MV-4-11 (cell line): ENCODE measurements at places on chromosomes 4 and X.
A peak's percentile ranks its signal among the peaks of the same experiment; 100 is the strongest.

- DNase-seq: no peak
Measured at GRCh38 chr4:53997898-53998297, 66.5 kb downstream of the CHIC2 start.

DNA sequence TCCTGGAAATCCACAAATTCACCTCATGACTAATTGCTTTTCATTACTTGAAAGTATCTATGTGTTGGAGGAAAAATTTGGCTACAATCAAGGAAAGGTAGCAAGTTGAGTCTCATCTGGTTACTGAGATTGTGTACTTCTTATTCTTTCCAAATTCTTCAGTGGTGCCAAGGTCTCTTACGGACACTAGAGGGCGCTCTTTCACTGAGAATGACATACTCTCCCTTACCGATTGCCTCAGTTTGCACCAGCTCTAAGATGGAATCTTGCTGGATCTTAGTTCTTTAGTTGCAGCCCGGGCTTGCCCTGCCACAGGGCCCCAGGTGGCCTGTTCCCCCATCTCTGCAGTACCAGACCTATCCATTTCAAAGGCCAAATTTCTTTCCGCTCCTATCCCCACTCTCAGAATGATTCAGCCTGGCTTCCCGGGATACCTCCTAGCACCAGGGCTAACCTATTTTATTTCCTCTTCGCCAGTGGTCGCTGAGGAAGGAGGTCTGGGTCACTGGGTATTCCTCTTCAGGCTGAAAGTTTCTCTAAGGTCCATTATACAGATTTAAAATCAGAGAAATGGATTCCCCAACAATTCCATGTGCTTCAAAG, 24.6 kb upstream of the GPR50 start:
- peak; percentile 0 for DNase-seq

DNA sequence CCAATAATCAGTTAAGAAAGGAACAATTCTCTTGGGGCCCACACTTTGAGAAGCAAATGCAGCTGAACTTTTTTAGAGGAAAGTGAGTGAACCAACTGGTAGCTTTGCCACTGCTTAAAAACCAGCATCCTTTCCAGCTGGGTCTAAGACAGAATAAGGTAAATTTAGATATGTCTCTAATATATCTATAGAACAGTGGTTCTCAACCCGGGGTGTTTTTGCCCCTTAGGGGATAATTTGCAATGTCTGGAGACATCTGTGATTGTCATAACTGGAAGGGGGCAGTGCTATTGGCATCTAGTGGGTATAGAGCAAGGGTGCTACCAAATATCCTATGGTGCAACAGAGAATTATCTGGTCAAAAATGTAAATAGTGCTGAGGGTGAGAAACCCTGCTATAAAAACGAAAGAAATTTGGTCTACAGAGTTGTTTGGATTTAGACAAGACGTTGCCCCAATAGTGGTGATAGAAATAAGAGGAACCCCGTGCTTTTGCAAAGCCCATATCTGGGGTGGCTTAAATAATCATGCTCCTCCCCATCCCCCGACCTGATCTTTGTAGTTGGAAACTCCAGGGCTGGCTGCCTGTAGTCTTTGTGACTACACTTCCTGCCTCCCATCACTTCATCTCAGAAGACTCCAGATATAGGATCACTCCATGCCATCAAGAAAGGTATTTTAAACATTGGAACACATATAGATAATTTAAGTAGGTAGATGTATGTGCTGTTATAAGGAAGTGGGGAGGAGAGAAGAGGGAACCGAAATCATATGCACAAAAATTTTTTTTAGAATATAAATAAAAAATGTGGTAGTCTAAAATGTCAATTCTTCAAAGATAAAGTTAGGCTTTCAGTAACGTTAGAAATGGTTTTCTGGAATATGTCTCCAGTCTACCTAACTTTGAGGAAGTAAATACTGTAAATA, at the start of gene TLR7:
TSS of gene TLR7 (plus strand) at position 622 of the 927 bp plus-strand sequence. CDS start 507 bp downstream, outside the sequence.
- DNase-seq: peak; percentile 28

DNA sequence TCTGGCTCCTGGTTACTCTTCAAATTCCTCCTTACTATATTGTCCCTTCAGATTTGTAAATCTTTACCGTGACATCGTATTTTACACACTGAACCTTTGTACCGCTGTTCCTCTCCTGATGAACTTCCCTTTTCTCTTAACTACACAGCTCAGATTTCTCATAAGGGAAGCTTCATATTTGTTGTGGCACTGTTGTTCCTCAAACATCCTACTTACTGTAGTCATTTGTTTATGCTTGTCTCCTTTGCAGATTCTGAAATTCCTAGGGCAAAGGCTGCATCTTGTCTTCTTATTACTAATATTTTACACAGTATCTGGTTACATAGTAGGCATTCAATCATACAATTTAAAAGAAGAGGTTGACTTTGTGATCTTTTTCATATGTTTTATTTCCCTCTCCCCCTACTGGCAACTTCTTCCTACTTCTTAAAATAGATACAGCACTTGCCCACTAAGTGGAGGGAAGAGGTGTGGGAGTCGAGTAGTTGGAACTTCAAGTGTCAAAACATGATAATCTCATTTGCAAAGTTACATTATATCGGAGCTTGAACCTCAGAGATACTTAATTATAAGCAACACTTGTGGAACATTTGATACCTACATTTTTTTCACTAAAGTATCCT, 50.0 kb downstream of the TET2 start:
- peak; percentile 79 for DNase-seq

DNA sequence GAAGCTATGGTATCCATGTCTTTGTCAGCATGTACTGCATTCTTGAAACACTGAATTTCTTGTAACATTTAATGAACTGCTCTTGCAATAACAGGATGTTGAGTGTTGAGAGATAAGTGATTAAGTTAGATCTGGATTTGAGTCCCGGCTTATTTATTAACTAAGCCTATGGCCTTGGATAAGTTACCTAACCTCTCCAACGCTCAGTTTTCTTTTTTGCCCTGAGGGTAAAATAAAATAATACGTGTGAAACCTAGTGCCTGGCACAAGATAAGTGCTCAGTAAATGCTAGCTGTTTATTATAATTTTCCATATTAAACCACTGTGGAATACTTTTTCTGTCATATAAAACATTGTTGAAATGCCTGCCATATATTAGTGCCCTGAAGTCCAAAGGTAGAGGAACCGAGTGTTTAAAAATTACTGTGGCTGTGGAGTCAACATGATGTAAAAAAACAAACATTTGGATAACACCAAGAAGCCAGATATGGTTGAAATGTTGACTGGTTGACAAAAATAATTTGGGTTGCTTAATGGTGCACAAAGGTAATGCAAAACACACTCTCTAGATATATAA, 58.6 kb upstream of the ALB start:
- DNase-seq: no peak

GRCh38 chr4:181548873-181549575, 694.2 kb upstream of the TENM3 start:
- DNase-seq: peak; percentile 14

DNA sequence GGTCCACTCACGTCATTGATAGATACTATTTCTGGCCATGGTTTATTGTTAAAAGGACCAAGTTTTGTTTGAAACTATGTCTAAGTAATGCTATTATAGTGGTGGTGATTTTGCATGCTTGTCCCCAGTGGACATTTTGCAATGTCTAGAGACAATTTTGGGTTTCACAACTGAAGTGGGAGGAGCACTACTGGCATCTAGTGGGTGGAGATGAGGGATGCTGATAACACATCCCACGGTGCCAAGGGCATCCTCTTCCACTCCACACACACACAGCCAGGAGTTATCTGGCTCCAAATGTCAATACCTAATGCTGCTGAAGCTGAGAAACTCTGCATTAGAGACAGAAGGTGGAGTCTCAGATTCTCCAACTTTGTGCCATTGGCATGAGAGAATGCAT, 131.2 kb downstream of the FRMPD4 start:
- no peak for DNase-seq

GRCh38 chr4:48896845-48897244, 9.7 kb downstream of the OCIAD2 start:
- DNase-seq: peak; percentile 33

GRCh38 chrX:6729626-6730025, 194.7 kb upstream of the VCX3A start:
- no peak for DNase-seq

DNA sequence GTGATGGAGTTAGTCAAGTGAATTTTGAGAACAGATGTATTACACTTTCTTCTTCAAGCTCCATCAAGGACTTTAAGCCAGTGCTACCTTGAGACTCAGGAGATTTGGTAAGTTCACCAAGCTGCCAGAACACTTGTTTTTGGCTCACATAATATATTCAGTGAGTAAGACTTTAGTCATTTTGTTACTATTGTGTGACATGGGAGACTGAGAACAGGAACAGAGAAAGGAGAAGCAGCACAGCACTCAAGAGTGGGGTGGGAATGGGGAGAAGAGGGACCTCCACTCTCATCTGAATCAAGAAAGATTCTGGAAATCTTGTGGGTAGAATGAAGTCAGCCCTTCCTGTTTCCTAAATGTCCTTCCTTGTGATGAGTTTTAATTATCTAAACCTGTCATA, 87.3 kb upstream of the TET2 start:
- DNase-seq: peak; percentile 74

GRCh38 chr4:1385373-1386340, 20.6 kb downstream of the NKX1-1 start:
- DNase-seq: no peak

DNA sequence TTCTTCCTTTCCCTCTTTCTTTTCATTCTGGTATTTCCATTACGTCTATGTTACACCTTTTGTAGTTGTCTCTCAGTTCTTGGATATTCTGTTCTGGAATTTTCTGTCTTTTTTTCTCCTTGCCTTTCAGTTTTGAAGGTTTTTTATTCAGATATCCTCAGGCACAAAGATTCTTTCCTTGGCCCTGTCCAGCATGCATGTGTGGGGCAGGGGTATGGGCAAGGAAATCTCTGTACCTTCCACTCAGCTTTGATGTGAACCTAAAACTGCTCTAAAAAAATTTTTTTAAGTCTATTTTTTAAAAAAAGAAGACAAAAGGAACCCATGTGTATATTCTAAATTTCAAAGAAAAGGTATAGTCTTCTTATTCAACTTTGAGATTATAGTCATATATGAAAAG, 180.5 kb downstream of the SOWAHB start:
- no peak for DNase-seq
